HT1080 (cell line): ENCODE measurements at places on chromosomes 2 and 18.

DNA sequence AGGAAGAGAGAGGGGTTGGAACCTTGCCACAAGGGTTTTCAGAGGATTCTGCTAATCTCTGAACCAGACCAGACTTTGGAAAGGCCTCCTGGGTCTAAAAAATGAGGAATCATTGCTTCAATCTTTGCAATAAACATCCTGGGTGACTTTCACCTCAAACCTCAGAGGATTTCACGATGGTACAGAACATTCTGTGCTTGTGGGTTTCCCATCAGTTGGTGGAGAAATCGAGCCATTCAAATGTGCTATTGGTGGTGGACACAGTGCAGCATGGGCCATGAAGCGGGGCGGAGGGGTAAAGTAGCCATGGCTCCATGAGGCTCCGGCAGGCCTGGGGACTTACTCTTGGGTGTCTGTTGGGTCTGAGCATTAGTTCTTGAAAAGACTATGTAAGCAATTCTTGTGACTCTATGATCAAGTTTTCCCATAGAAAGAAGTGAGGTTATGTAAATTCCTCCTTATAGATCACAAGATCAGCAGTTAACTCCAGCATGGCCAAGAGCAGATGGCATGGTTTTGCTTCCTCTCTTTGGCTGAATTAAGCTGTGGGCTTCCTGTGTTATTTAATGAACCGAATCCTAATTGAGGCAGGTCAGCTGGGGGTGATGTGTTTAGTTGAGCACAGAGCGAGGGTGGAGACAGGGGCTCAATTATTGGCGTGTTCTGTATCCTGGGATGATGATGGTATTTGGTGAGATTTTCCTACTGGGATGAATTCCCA, 1.9 kb upstream of the IL1R2 start:
- DNase-seq: no peak

- DNase-seq: no peak
Measured at GRCh38 chr2:105100046-105100840, 62.4 kb downstream of the MRPS9 start.

GRCh38 chr2:227876300-227876801, 4.9 kb downstream of the DAW1 start:
- DNase-seq: no peak

DNA sequence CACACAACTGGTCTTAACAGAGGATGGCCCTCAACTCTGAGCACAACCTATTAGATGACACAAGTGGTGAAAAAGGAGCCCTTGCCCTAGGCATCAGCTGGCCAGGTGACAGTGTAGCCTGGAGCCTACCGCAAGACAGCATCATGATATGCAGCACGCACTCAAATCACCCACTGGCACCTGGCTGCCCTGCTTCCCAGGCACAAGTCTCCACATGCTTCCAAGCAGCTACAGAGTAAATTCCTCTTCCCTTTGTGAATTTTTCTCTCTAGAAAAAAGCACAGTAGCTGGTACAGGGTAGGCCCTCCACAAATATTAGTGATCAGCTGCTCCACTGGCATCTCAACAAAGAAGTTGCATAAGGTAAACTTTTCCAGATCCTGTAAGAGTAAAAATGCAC, 6.0 kb downstream of the FBXO15 start:
- no peak for DNase-seq

DNA sequence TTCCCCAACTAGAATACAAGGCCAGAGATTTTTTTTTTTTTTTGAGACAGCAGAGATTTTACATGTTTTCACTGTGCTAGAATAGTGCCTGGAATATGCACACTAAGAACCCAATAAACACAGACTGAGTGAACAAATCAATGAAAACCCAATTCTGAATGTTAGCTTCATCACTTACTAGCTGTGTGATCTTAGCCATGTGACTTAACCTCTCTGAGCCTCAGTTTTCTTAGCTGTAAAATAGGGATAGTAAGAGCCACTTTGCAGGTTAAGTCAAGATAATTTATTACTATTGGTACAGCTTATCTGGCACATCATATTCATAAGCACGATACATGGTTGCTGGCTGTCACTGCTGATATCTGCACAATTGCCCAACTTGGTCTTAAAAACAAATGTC, 140.6 kb downstream of the EN1 start:
- no peak for DNase-seq
